ENCODE measurements at places on chromosomes 12 and 14.

- DNase-seq: no peak
These were observed 98.4 kb downstream of the BCAT1 start for GRCh38 chr12:24850496-24850895.

DNA sequence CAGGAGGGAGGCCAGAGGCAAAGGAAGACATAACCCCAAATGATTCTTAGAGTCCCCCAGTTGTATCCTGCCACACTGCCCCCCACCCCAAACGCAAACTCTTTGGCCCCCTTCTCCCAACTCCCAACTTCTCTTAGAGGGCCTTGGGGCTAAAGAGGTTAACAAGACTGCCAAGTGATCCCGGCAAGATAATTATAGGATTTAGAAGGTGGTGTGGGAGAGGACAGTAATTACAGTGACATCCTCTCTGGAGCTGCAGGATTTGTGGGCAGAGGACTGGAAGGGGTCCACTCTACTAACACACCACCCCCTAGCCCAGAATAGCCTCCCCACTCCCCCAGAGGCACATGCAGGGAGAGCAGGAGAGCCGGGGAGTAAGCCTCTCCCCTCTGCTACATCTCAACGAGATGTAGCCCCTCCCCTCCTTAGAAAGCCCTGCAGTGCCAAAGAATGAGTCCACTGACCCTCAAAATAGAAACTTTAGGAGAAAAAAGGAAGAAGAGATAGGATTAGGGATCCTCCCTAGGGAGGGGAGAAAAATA lies 5.3 kb upstream of the GDF11 start:
- no peak for DNase-seq

GRCh38 chr14:59190372-59190771 lies 1.9 kb downstream of the DAAM1 start:
- no peak for DNase-seq

GRCh38 chr14:51661504-51661903 lies 9.8 kb downstream of the FRMD6 start:
- no peak for DNase-seq

GRCh38 chr12:31004666-31005065 lies 69.0 kb upstream of the DDX11 start:
- DNase-seq: no peak

Measured in epithelial cell of prostate (primary cell).